ENCODE measurements at places on chromosomes 11 and 22.
A peak's percentile ranks its signal among the peaks of the same experiment; 100 is the strongest.

DNA sequence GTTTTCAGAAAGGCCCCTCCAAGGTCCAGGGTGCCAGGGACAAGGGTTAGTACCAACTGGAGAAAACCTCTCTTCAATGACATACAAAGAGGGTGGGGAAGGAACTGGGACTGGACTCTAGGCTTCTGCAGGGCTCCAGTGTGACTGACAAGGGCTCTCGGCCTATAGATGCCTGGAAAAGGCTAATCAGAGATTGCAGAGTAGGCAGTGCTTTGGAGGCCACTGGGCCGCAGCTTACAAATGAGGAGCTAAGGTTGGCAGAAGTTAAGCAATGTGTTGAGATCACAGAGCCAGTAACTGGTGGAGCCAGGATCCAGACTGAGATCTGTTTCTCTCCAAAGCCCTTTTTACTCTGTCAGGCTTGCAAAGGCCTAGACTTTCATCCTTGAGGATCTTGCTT is 7.4 kb upstream of the DGKZ start:
- no peak for DNase-seq

- no peak for DNase-seq
Measured at GRCh38 chr11:33652431-33652830, 48.2 kb downstream of the C11orf91 start.

DNA sequence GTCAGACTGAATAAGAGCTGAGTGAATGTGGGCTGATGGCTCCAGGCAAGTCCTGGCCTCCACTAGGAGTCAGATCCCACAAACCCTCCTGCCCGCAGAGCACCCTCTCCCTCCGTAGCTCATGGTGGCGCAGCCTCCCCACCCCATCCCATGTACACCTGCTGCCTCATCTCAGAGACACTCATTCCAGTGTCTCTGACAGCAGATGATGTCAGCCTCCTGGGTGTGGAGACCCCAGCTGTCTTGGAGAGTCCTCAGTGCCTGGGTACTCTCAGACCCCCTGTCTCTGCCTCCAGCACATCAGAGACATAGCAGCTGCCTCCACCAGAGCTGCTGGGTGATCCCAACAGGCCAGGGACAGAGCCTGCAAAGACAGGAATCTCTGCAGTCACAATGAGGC is 9.5 kb downstream of the IGLL5 start:
- no peak for DNase-seq

DNA sequence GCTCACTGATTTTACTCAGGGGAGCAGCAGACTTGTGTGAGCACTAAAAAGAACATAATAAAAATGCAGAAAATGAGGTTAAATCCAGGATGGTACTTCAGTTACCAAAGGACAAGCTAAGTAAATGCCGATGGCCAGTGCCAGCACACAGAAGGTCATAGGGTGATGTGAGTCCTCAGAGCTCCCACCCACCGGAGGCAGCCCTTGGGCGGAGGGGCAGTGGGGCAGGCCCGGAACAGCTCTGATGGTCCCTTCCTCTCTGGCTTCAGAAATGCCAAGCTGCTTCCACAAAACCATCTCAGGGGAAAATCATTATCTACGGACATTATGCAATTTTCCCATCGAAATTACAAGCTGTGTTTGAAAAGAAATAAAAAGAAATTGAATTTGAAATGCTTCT is 124.5 kb downstream of the RRAS2 start:
- no peak for DNase-seq

- DNase-seq: peak; percentile 4
Measured at GRCh38 chr22:47369431-47370015, 607.1 kb downstream of the TBC1D22A start.

GRCh38 chr22:37387793-37388192 is 39.5 kb downstream of the ELFN2 start:
- no peak for DNase-seq

- no peak for DNase-seq
Measured at GRCh38 chr11:2484576-2485125, 39.8 kb downstream of the KCNQ1 start.
